ENCODE measurements at places on chromosomes 13 and 19.
A peak's percentile ranks its signal among the peaks of the same experiment; 100 is the strongest.

DNA sequence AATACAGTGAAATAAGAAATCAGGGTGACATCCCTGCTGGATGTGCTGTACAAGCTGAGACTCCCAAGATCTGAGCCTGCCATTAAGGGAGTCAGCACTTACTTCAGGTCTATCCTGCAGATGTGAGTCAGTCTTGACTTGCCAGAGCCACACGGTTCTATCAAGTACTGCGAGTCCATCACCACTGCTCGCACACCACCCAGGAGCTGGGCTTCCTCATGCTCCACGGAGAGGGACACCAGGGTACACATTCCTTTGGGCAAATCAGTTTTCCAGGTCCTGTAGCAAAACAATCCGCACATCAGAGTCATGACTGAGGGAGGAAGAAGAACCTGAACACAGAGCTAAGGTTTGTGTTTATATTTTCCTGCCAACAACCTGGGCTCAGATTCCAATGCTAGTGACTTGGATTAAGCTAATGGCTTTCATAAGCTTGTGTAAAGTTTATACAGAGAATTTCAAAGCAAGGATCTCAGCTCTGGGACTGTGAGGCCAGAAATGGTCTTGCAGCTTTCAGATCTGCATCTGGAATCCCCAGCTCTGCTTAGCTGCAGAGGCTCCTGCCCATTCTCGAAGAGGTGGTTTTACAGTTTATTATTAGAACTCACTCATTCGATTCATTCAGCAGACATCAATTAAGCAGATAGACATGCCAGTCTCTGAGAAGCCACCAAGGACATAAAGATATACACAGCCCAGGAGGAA is 90.6 kb downstream of the KL start:
- DNase-seq: no peak

- DNase-seq: no peak
Observed at GRCh38 chr19:16714702-16715287, 4.9 kb upstream of the NWD1 start.

DNA sequence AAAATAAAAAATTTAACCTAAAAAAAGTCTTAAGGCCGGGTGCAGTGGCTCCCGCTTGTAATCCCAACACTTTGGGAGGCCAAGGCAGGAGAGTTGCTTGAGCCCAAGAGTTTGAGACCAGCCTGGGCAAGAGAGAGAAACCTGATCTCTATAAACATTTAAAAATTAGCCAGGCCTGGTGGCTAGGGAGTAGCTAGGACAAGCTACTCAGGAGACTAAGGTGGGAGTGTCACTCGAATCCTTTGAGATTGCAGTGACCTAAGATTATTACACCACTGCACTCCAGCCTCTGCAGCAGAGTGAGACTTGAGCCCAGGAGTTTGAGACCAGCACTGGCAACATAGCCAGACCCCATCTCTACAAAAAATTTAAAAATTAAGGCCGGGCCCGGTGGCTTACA is 1.1 kb downstream of the CCDC97 start:
- DNase-seq: no peak

DNA sequence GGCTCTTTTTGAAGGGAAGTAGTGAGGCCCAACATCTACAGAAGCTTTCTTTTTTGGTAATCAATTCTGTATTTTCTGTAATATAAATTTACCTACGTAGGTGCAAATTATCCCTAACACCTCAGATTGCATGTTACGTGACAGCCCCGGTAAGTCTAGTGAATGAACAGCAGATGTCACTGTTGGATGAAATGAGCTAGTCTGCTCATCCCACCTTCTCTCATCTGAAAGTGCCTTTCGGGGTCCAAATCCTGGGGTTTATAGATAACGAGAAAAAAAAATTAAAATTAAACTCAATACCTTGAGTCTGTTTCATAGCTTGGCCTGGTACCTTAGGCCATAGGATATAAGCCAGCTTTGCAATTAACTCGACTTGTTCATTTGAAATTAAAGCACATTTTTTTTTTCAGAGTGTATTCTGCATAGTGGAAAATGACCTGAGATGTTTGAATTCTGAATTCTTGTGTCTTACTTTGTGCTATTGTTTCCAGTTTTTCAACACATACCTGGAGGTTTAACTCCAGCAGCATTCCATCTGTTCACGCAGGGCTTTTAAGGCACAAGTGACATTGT is 548.2 kb downstream of the GPC5 start:
- no peak for DNase-seq

DNA sequence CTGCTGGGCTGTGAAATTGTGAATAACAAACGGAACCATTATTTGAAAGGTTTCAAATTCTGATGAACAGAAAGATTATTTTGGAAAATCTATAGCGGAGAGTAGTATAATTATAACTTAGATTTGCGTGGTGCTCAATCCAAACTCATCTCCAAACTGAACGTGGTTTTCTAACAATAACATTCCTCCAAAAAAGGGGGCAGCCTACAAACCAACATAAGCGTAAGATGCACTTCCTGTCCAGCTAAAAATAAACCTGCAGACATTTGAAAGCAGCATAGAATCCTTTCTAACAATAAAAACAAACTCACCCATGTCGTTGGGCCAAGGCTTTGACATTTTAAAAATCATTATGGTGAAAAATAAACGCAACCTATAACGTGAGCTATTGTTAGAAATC is 178.4 kb downstream of the COL4A1 start:
- DNase-seq: no peak

DNA sequence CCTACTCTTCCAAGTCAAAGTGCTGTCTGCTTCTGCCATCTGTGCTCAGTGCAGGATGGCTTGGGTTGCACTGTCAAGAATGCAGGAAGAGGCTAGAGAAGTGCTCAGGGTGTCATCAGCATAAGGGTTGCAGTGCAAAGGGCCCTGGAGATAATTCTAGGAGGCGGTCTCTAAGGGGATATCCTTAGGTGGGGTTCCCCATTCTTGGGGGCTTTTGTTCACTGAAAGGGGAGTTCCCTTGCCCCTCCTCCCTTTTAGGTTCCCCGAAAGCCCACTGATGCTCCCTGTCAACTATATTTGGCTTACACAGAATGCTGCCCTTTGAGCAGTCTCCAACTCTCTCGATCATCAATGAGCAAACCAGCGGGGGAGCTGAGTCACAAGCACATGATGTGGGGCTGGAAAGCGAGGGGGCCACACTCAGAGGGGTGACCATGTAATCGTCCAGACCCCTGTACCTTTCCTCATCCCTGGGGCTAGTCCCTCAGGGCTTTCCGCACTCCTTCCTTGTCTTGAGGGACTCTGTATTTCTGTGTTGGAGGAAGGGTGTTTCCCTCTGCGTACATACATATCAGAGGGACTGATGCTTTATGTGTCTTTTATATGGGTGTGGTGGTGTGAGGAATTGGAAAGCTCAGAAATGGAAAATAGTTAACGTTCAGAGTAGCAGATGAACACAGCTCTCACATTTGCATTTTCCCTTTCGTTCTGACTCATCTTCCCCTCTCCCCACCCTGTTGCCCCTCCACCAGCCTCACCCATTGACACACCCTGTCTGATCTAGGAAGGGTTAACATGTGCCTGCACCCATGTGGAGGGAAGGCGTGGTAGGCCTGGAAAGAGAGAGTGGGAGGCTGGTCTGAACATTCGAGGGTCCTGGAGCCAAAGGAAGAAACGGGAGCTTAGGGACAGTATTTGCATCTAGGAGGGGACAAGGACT is 6.7 kb downstream of the ZBTB32 start:
- DNase-seq: no peak

DNA sequence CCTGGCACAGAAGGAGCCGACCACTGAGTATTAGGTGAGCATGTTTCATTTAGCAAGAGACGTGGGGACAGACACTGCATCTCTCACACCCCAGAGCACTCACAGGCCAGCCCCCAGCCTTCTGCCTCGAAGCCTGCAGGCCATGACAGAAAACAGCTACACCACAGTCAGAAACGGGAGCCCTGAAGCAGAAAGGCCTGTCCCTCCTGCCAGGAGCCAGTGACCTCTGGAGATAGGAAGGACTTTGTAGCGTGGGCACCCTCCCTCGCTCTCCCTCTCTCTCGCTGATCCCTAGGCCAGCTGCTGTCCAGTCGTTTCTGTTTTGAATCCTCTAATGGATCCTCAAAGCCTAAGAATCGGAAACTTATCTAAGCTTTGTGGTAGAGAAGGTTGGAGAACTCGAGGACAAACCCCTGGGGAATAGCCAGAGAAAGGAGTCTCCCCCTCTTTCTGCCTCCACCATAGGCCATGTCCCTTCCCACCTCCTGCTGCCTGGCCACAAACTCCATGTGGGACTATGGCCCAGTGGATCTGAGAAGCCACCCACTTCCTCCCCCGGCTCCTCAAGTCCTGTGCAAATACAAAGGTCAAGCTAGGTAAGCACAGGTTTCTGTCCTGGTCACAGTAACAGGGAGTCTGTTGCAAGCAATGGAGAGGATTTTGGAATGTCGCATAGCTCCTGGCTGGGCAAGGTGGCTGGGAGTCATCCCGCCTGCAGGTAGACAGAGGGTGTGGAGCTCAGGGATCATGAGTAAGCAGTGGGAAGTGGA is 95.1 kb downstream of the NUFIP1 start:
- DNase-seq: no peak

GRCh38 chr13:37168151-37168550 is 62.7 kb upstream of the CSNK1A1L start:
- no peak for DNase-seq

- DNase-seq: no peak
Observed at GRCh38 chr13:76009267-76009890, 373.2 kb downstream of the LMO7 start.

DNA sequence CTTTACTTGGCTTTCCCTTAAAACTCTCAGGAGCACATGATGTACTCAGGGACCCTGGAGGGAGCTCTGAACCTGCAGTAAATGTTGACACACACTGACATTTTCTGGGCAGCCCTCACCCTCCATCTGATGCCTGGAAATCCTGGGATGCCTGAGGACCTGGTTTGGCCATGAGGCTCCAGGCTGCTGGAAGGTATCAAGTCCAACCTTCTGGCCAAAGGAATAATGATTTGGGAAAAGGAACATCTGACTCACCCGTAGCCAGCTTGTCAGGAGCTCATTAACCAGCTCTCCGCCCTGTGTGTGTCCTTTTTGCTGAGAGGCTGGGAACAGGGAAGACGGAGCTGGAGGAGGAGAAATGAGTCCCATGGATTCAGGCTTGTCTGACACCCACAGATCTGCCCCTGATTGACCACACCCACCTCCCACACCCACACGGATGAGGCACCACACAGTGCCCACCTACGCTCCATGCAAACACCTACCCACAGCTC is 10.3 kb downstream of the ZNF558 start:
- DNase-seq: peak; percentile 53

DNA sequence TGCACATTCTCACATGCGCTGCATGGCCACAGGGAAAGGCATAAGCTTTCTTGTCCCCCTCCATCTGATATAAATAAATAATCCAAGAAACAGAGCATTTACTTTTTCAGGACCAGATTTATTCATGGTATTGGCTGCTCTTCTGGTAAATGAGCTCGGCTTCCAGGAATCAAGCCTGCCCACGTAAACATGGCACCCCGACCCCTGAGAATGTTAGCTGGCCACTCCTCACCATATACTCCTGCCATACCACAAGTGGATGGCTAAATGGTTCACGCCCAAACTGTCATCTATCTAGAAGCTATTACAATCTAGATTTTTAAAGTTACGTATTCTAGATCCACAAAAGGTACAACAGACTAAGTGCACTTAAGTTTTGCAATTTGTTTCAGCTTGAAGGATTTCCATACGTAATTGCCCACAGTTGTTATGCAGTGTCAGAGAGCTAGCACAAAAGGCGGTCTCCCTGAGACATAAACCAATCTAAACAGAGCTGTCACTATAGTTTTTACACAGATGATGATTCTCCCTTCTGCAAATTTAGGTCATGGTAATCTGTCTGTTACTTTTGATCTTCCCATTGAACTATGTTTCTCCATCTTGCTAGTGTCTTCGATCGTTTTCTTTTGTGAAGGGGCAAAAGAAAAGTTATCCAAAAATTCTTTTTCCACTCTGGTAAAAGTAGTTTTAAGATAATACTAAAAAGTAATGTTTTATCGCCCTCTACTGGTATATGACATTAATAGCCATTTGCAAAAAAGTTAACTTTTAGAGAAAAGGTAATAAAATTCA is 16.2 kb upstream of the FOXO1 start:
- no peak for DNase-seq
